Thoracic aorta (tissue), 2 donors: ENCODE measurements at places on chromosomes 3 and 15. TPM values are rescaled to one million over a fixed set of nuclear protein-coding genes. Genes with fewer than 3 reads are reported as not detected.
A peak's percentile ranks its signal among the peaks of the same experiment; 100 is the strongest.

Gene NRG4
- total RNA-seq = not detected

Gene ALDH1L1
- total RNA-seq = 62.5 TPM

Gene ALDH1A2
- 4.3 TPM for total RNA-seq

Gene PLSCR5
- total RNA-seq = not detected

Gene MUC13
- not detected for total RNA-seq

Gene SLC9C1
- not detected for total RNA-seq

Gene ZNF660
- 6.4 TPM for total RNA-seq

DNA sequence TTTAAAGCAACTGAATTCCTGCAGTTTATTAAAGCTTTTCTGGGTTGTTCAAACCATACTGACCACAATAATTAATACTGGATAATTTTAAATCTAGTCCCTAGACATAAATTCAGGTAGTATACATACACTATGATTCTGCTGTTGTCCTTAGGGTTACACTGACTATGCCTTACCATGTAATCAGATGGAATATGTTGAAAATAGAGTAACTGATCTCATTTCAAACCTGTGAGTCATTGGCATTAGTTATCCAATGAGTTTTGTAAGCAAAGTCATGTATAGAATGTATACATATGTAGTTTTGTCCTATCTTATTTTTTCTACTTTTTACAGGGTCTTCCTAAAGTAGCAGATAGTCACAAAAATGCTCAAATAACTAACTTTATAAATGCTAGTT, 517.1 kb upstream of the CCDC54 start:
- no peaks in the 10 kb centered on the region for H3K36me3 ChIP-seq
- no peak overlapping the region for H3K4me3 ChIP-seq
- H3K27ac ChIP-seq = no peak overlapping the region
- peaks cover 16% of the 10 kb centered on the region for H3K4me1 ChIP-seq

- H3K27me3 ChIP-seq = no peaks in the 10 kb centered on the region
- H3K4me3 ChIP-seq = no peak overlapping the region
- H3K27ac ChIP-seq = no peak overlapping the region
- DNase-seq = no peak
- no peaks in the 10 kb centered on the region for H3K36me3 ChIP-seq
- H3K4me1 ChIP-seq = no peaks in the 10 kb centered on the region
Observed at GRCh38 chr3:143298380-143298779, 178.8 kb downstream of the CHST2 start.

- H3K27ac ChIP-seq = no peak overlapping the region
- no peaks in the 10 kb centered on the region for H3K36me3 ChIP-seq
- H3K27me3 ChIP-seq = no peaks in the 10 kb centered on the region
- DNase-seq = no peak
- H3K4me1 ChIP-seq = no peaks in the 10 kb centered on the region
Observed at GRCh38 chr3:354432-354831, 157.9 kb downstream of the CHL1 start.

DNA sequence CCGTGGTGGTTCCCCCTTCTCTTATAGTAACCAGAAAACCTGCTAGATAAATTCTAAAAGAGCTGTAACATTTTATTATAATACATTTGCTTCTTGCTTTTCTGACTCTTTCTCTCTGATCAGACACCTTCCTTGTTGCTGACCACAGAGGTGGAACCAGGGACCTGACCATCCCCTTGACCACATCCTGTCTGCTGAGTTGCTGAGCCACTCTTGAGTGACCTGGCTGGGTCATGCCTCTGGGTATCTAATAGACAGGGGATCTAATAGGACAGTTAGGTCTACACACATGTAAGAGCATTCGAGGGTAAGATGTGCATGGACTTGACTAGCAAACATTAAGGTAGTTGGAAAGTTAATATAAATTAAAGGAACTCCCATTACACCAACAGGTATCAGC, 22.8 kb upstream of the TRIM59 start:
- no peaks in the 10 kb centered on the region for H3K4me1 ChIP-seq
- H3K27ac ChIP-seq = no peak overlapping the region
- no peaks in the 10 kb centered on the region for H3K36me3 ChIP-seq
- no peak for DNase-seq

DNA sequence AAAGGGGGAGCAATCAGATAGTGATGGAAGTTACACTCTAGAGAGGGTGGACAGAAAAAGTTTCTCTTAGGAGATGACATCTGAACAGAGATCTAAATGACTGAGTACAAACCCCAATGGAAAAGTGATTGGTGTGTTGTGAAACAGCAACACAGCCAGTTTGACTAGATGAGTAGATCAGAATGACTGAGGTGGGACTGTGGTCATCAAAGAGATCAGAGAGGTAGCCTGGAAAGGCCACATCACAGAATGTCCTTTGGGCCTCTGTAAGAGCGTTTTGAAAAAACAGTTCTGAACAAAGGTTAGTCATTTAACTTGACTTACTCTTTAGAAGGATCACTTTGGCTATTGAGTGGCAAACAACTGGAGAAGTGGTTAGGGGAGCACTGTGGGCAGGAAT, 10.6 kb downstream of the LRRC58 start:
- no peak for DNase-seq
- peaks cover 6% of the 10 kb centered on the region for H3K36me3 ChIP-seq
- H3K27me3 ChIP-seq = no peaks in the 10 kb centered on the region
- peaks cover 2% of the 10 kb centered on the region for H3K4me1 ChIP-seq
- no peak overlapping the region for H3K27ac ChIP-seq
- H3K4me3 ChIP-seq = no peak overlapping the region

GRCh38 chr3:168040607-168041208, 55.0 kb downstream of the GOLIM4 start:
- DNase-seq = no peak
- H3K27me3 ChIP-seq = no peaks in the 10 kb centered on the region
- H3K4me3 ChIP-seq = no peak overlapping the region
- H3K36me3 ChIP-seq = peaks cover 9% of the 10 kb centered on the region

GRCh38 chr3:155568295-155568694, 176.6 kb downstream of the PLCH1 start:
- no peak for DNase-seq

DNA sequence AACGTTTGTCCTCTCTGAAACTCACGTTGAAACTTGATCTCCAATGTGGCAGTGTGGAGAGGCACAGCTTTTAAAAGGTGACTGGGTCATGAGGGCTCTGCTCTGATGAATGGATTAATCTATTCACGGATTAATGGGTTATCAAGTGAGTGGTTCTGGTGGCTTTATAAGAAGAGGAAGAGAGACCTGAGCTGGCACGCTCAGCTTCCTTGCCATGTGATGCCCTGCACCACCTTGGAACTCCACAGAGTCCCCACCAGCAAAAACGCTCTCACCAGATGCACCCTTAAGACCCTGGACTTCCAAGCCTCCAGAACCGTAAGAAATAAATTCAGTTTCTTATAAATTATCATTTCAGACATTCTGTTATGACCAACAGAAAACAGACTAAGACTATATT, 2.6 kb downstream of the PPP1R2 start:
- H3K27ac ChIP-seq = no peak overlapping the region
- no peaks in the 10 kb centered on the region for H3K27me3 ChIP-seq
- peak overlapping the region; percentile 87 for H3K4me3 ChIP-seq
- H3K4me1 ChIP-seq = peaks cover 35% of the 10 kb centered on the region

DNA sequence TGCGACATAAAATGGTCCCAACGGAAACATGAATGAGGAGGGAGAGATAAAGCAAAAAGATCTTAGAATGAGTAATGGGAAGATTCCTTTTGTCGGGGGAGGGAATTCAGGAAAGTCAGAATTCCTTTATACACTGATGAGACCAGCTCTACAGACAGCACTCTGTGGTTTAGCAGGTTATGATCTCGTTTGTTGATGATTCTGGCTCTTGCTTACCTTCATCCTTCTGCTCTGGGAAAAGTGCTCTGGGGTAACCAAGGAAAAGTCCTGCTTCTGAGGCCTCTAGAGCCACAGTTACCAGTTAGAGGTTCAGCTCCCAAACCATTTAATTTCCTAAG, 150.7 kb upstream of the NR2E3 start:
- H3K4me1 ChIP-seq = no peaks in the 10 kb centered on the region
- H3K27me3 ChIP-seq = no peaks in the 10 kb centered on the region
- no peak overlapping the region for H3K4me3 ChIP-seq
- H3K36me3 ChIP-seq = no peaks in the 10 kb centered on the region
- H3K27ac ChIP-seq = no peak overlapping the region
- no peak for DNase-seq

DNA sequence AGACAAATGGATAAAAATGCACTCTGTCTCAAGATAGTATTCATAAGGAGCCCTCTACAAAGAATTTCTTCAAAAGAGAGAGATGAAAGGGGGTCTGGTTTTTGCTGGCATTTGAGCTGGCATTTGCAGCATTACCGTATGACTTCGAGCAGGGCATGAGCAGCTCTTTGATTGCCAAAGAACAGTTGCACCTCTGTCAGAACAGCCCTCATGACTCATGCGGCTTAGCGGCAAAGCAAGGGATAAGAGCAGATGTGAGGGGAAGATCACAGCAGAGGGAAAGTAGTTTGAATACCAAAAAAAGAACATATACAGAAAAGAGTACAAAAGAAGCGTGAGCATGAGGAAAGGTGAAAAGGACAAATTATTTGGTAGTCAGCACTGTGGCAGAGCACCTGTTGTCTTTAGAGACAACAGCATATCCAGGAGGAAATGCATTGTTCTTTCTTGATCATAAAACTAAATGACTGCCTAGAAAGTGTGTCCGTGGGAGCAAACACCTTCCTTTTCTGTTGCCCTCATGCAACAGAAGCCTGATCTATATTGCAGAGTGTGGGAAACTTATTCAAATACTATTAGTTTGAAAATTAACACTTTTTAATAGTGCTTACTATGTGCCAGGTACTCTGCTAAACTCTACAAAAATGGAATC, 80.5 kb upstream of the SLC24A5 start:
- no peak for DNase-seq
- no peaks in the 10 kb centered on the region for H3K27me3 ChIP-seq
- no peaks in the 10 kb centered on the region for H3K4me1 ChIP-seq
- no peak overlapping the region for H3K4me3 ChIP-seq

DNA sequence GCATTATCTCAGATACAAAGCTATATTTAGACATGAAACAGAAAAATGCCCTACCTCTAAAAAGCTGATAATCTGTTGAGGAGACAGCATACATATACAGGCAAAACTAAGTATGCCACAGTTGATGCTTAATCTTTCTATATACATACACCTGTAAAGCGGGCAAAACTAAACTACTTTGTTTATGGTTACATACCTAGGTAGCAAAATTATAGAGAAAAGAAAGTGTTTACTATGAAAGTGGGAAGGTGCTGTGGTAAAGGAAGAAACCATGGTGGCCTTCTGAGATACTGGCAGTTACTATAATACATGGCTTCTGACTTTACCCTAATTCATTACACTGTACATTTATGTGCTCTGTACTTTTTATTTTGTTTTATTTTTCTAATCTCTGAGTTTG, 36.0 kb upstream of the NR1I2 start:
- no peaks in the 10 kb centered on the region for H3K27me3 ChIP-seq
- no peak for DNase-seq
- H3K4me3 ChIP-seq = no peak overlapping the region

DNA sequence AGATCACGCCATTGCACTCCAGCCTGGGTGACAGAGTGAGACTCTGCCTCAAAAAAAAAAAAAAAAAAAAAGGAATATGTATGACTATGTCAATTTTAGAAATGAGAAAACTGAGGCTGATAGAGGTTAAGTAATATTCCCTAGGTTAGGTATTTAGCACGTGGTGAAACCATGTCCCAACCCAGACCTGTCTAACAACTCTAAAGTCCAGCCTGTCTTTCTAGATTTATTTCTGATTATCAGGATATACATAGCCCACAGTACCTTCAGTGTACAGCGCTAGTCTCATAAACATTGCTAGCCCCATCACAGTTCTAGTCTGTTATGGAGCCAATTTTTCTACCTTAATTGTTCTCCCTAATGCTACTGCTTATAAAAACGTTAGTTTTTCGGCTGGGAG, 88.4 kb upstream of the RAP2B start:
- H3K36me3 ChIP-seq = no peaks in the 10 kb centered on the region
- DNase-seq = no peak
- no peak overlapping the region for H3K4me3 ChIP-seq
- H3K4me1 ChIP-seq = no peaks in the 10 kb centered on the region

DNA sequence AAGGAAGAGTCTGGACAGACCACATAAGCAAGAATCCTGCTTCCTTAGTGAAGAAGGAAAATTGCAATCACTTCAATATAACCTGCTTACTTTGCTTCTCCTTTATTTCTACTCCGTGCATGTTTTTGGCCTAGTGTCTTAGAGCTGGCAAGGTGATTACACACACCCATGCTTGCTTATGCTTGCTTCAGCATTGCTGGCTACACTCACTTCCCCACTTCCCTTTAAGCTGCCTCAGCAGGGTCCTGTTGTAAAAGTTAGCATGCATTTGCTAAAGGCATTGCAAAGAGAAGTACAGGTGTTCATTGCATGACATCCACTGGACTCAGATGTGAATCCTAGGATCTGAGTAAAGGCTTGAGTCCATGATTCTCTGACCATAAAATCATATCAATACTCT, 47.5 kb upstream of the STT3B start:
- DNase-seq = no peak
- H3K36me3 ChIP-seq = no peaks in the 10 kb centered on the region
- no peaks in the 10 kb centered on the region for H3K4me1 ChIP-seq
- H3K27ac ChIP-seq = no peak overlapping the region
- H3K4me3 ChIP-seq = no peak overlapping the region

GRCh38 chr3:57777774-57778173, 21.7 kb downstream of the SLMAP start:
- H3K36me3 ChIP-seq = no peaks in the 10 kb centered on the region
- no peak for DNase-seq
- no peaks in the 10 kb centered on the region for H3K27me3 ChIP-seq
- no peak overlapping the region for H3K27ac ChIP-seq
- H3K4me3 ChIP-seq = no peak overlapping the region

DNA sequence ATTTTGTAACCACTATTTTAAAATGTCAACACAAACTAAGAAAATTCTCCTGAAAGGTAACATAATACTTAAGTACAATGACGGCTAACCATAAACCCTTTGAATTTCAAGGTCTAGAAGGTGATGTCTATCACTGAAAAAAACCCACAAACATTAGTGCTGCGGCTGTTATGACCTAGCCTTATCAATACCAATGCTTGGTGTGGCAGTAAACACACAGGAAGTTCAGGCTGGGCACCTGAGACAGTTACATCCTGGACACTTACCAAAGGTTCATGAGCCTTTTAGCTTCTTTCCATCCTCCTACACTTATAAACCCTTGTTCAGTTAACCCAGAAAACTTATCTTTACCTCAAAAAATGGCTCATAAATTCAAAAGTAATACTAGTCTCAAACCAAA, 5.8 kb downstream of the HSPBAP1 start:
- no peak for DNase-seq
- no peak overlapping the region for H3K4me3 ChIP-seq
- H3K27me3 ChIP-seq = no peaks in the 10 kb centered on the region
- no peaks in the 10 kb centered on the region for H3K36me3 ChIP-seq
- H3K27ac ChIP-seq = no peak overlapping the region

- H3K27me3 ChIP-seq = no peaks in the 10 kb centered on the region
- no peak for DNase-seq
- H3K4me1 ChIP-seq = peaks cover 8% of the 10 kb centered on the region
- H3K4me3 ChIP-seq = no peak overlapping the region
Observed at GRCh38 chr3:99466331-99466730, 172.1 kb upstream of the COL8A1 start.
